Erythroblast (primary cell): ENCODE measurements at places on chromosomes 2 and 18.

GRCh38 chr2:133303150-133303549 lies 265.1 kb downstream of the NCKAP5 start:
- no peak for DNase-seq

DNA sequence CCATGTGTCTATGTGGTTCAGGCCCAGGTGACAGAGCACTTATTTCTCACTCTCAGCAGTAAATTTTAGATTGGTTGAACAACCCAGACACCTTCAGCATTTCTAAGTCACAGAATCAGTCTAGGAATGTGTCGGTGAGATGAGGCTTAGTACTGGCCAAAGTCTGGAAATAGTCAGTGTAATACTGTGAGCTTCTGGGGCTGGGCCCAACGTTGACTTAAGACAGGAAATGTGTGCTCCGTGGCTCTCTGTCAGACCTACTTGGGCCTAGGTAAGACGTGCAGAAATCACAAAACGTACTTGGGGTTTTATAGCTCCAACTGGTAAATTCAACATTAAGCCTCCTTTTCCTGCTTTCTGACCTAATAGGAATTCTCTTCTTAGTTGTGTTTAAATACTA lies 160.3 kb upstream of the COL3A1 start:
- DNase-seq, result no peak

DNA sequence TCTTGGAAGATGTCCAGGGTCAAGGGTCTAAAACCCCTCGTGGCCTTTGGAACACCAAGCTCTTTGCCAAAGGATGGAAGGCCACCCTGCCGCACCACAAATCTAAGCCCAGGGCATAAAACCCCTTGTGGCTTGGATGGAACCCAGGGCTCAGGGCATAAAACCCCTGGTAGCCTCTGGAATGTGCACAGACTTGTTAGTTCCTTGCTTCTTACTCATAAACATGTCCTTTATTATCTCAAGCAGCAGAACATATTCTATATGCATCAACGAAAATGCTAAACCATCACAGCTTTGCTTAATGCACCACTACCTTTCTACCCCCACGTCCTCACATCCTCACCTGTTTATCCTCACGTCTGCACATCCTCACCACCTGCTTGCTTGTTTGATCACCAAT lies 998.0 kb downstream of the DSC3 start:
- no peak for DNase-seq

DNA sequence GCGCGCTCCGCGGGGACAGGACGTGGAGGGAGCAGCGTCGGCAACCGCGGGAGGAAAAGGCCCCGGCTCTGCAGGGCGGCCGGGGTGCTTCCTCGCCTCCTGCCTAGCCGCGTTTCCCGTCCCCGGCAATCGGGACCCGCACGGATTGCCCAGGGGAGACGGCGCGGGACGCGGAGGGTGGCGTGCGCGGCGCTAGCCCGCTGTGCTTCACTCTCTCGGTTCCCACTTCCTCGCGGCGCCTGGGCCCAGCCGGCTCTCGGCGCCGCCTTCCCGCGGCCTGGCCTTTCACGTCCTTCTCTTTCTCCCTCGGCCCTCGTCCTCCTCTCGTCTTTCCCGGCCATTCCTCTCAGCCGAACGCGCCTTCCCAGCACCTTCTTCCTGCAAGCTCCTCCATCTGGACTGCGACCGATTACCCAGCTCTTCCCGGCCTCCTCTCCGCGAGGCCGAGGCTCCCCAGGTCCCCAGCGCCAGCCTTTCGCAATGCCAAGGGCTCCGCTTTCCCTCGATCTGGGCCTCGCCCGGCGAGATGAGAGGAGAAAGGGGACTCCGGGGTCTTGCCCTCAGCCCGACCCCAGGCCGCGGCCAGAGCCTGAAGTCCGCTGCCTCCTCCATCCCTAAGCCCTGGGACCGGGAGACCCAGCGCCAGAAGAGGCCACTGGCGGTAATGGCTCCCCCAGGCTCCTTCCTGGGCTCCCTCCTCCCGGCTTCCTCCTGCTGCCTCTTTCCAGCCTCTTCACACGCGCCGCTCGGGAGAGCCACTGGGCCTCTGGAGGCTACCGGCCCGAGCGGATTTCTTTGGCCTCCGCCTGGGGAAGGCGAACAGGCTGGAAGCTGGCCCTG lies 34.3 kb upstream of the ATP6V1B1 start:
- DNase-seq, result no peak

- DNase-seq, result no peak
Measured at GRCh38 chr2:24945907-24946306, 25.8 kb downstream of the DNAJC27 start.

DNA sequence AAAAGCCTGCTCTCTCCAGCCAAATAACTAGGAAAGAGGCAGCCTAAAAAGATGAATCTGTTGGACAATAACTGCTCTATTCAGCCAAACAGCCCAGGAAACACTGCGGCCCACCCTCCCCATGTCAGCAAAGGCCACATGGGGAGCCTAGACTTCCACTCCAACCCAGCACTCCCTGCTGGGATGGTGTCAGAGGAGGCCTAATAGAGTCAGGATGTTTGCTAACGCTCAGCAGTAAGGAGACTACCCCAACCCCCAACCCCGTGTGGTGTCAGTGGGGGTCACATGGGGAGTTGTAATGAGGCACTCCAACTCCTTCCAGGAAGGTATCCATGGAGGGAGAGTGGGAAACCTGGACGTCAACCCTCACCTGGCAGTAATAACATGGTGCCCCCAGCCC lies 41.6 kb downstream of the ZBTB7C start:
- no peak for DNase-seq

- no peak for DNase-seq
Measured at GRCh38 chr2:157746234-157746950, 117.7 kb upstream of the ACVR1C start.

GRCh38 chr18:51287818-51288508 lies 90.5 kb upstream of the MEX3C start:
- no peak for DNase-seq

DNA sequence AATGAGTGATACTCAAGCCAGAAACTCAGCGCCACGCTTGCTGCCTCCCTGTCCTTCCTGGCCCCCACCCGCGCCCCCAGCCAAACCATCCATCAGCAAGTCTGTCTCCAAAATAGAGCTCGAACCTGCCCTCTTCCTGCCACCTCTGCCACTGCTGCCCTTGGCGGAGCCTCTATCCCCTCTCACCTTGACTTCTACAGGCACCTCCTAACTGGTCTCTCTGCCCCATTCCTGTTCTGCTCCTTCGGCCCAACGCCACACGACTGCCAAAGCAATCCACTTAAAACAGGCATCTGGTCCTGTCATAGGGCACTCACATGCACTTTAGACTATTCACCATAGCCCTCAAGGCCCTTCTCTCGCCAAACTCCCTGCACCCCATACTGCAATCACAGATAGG lies 210.3 kb upstream of the SMAD2 start:
- no peak for DNase-seq

DNA sequence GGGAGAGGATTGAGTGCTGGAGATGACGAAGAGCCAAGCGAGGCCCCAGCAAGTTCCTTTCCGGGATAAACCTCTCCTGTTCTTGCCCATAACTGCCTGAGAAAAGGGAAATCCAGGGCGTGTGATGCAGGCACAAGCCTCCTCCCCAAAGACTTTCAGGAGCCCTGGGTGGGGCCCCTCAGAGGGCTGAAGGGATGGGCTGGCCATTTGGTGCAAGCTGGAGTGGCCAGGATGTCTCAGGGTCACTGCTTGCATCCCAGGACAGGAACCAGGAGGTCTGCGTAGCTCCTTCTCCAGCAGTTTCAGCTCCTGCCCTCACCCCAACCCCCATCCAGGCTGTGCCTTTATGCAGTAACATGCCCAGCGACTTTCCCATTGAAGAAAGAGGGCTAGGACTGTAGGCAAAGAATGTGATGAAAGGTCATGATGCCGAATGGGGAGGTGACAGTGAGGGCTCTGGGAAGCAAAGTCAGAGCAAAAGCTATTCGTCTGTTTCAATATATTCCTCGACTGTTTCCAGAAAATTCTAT lies 80.2 kb downstream of the PXDN start:
- no peak for DNase-seq

- no peak for DNase-seq
Measured at GRCh38 chr18:42222557-42222956, 267.5 kb downstream of the PIK3C3 start.

DNA sequence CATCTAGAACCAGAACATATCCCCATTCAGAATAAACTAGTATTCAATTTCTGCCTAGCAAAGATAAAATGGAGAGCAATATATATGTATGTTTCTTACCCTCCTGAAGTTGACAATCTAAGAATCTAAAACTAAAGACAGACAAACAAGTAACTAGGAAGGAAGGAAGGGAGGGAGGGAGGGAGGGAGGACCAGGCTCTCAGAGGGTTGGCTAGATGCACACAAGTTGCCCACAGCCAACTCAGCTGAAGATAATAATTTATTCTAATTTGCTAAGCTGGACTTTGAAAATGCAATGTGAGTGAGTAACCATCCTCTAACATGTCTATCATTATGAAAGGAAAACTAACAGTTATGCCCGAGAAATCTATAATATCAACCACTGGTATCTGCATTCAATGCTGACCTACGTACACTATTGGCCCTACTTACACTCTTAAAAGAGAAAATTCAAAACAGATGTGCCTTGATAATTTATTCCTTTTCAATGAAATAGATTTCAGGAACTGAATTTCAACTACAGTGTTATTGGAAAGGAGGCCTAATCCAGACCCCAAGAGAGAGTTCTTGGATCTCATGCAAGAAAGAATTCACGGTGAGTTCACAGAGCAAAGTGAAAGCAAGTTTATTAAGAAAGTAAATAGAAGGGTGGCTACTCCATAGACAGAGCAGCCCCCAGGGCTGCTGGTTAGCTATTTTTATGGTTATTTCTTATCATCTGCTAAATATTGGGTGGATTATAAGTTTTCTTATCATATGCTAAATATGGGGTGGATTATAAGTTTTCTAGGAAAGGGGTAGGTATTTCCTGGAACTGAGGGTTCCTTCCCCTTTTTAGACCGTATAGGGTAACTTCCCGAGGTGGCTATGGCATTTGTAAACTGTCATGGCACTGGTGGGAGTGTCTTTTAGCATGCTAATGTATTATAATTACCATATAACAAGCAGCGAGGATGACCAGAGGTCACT lies 288.5 kb upstream of the SLC39A10 start:
- DNase-seq, result peak; percentile 59

- DNase-seq, result no peak
Measured at GRCh38 chr2:96685577-96686459, 43.3 kb downstream of the FER1L5 start.

- DNase-seq, result no peak
Measured at GRCh38 chr2:112705575-112705974, 15.2 kb upstream of the NT5DC4 start.
